Activated CD4-positive, alpha-beta T cell treated with anti-CD3 and anti-CD28 coated beads, Interleukin-2, amount 10 ng/mL, durations not matched to agents 7 days and 5 days (primary cell): ENCODE measurements at places on chromosomes 2 and 18. TPM values are rescaled to one million over a fixed set of nuclear protein-coding genes. Genes with fewer than 3 reads are reported as not detected.

DNA sequence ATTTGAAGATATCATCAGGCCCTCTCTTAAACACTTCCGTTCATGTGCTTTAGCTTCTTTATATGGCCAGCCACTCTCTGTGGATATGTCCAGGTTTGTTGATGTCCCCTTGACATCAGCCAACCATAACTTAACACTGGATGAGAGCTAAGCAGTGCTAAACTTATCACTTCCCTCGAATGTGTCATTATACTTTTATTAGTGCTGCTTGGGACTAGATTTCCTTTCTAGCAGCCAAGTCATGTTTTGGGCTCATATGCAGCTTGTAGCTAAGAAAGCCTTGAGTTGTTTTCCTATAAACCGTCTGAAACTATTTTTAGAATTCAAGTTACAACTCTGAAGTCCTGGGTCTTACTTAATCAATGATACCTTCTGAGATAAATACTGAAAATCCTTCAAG lies 144.8 kb upstream of the TNP1 start:
- no peaks in the 10 kb centered on the region for H3K36me3 ChIP-seq
- no peaks in the 10 kb centered on the region for H3K4me1 ChIP-seq
- H3K27me3 ChIP-seq, result peaks cover 8% of the 10 kb centered on the region
- no peak overlapping the region for H3K4me3 ChIP-seq

DNA sequence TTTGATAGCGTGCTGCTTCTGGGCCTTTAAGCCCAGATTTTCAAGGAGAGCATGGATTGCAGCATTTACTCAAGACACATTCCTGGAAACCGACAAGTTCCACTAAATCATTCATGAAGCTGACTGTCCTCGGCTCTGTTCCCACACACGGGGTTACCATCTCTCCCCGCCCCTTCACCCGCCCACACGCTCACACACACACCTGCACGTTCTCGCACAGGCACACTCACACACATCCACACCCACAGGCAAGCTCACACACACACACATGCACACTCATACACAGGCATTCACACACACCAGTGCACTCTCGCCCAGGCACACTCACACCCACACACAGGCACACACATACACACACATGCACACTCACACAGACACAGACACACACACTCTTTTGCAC lies 150.0 kb upstream of the AGAP1 start:
- H3K36me3 ChIP-seq, result no peaks in the 10 kb centered on the region
- H3K4me1 ChIP-seq, result no peaks in the 10 kb centered on the region
- H3K27me3 ChIP-seq, result no peaks in the 10 kb centered on the region
- no peak overlapping the region for H3K4me3 ChIP-seq
- H3K27ac ChIP-seq, result no peak overlapping the region

Gene MC5R
- not detected for total RNA-seq

GRCh38 chr2:205684871-205685313 lies 2.6 kb downstream of the NRP2 start:
- H3K27me3 ChIP-seq, result peaks cover 81% of the 10 kb centered on the region
- no peaks in the 10 kb centered on the region for H3K36me3 ChIP-seq
- no peak for DNase-seq
- no peak overlapping the region for H3K27ac ChIP-seq

Gene KCNG2
- not detected for total RNA-seq

- no peak overlapping the region for H3K27ac ChIP-seq
- H3K4me1 ChIP-seq, result peaks cover 13% of the 10 kb centered on the region
- no peak overlapping the region for H3K4me3 ChIP-seq
- H3K36me3 ChIP-seq, result no peaks in the 10 kb centered on the region
Observed at GRCh38 chr2:207248702-207249377, 83.1 kb upstream of the KLF7 start.

Gene PREPL
- 23.7 TPM for total RNA-seq

DNA sequence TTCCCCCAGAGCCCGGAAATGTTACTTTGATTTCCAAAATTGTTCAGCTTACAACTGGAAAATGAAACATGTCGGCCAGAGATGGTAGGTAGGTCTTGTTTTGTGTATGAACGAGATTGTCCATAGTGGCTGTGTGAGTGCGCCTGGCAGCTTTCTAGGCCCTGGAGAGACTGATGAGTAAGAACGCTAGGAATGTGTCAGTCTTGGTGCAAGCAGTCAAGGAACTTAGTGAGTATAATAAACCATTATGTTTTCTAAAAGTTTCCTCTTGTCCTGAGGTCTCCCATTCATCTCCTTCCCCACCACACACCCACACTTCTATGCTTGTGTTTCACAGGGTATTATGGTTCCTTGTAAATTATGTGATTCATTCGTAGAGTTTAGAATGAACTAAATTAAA lies 234.2 kb downstream of the CDH2 start:
- H3K4me3 ChIP-seq, result no peak overlapping the region
- H3K36me3 ChIP-seq, result no peaks in the 10 kb centered on the region
- no peaks in the 10 kb centered on the region for H3K27me3 ChIP-seq
- H3K4me1 ChIP-seq, result no peaks in the 10 kb centered on the region
- DNase-seq, result no peak

DNA sequence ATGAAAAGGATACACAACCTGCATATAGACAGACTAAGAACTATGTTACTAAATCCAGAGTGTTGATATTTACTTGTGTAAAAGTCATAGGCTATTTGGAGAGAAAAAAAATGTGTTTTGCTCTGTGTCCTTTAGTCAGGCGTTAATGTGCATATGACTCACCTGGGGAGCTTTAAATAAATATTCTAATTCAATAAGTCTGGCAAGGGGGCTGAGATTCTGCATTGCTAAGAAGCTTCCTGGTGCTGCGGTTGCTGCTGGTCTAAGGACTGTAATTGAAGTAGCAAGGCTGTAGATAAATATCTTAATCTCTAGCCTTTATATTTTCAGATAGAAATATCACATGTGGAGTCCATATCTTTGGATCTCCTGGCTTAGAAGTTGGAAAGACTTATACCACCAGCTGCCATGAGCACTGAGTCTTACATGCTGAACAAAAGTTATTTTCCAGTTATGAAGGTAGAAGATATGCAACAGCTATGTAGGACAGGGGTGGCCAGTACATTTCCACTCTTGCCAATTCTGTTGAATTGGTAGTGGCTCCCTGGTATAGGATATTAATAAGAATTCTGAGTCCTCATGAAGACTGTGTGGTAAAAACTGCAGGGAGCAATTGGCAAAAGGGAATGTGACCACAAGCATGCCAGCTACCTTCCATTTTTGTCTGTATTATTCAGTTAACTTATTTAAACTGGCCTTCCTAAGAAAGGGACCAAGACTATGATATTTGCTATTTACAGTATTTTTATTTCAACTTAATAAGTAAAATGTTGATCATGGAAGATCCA lies 4.8 kb downstream of the SPAG16 start:
- H3K36me3 ChIP-seq, result no peaks in the 10 kb centered on the region
- H3K27ac ChIP-seq, result no peak overlapping the region
- H3K4me3 ChIP-seq, result no peak overlapping the region
- no peak for DNase-seq
- no peaks in the 10 kb centered on the region for H3K27me3 ChIP-seq

- peaks cover 51% of the 10 kb centered on the region for H3K4me1 ChIP-seq
- H3K27me3 ChIP-seq, result no peaks in the 10 kb centered on the region
- peak overlapping the region; percentile 95 for H3K4me3 ChIP-seq
Observed at GRCh38 chr2:241638940-241639339, 1.4 kb downstream of the ATG4B start.

GRCh38 chr2:1910592-1911246 lies 166.4 kb upstream of the PXDN start:
- DNase-seq, result no peak
- no peak overlapping the region for H3K27ac ChIP-seq
- H3K4me3 ChIP-seq, result no peak overlapping the region
- H3K27me3 ChIP-seq, result peaks cover 2% of the 10 kb centered on the region

Gene AQP12B
- not detected for total RNA-seq

Gene HRH4
- total RNA-seq, result 0.07 TPM

Gene FAM237A
- total RNA-seq, result not detected

Gene USP37
- 30.5 TPM for total RNA-seq

GRCh38 chr2:98519156-98519555 lies 74.5 kb downstream of the INPP4A start:
- no peak for DNase-seq
- peaks cover 51% of the 10 kb centered on the region for H3K4me1 ChIP-seq
- peak overlapping the region; percentile 10 for H3K27ac ChIP-seq
- H3K36me3 ChIP-seq, result peaks cover 31% of the 10 kb centered on the region

- no peak overlapping the region for H3K4me3 ChIP-seq
- no peak overlapping the region for H3K27ac ChIP-seq
- DNase-seq, result no peak
- H3K36me3 ChIP-seq, result no peaks in the 10 kb centered on the region
- H3K27me3 ChIP-seq, result peaks cover 16% of the 10 kb centered on the region
- peaks cover 2% of the 10 kb centered on the region for H3K4me1 ChIP-seq
Observed at GRCh38 chr18:79662034-79662433, 17.6 kb upstream of the CTDP1 start.
